ENCODE measurements at places on chromosomes 16 and 17.

GRCh38 chr16:81942007-81942601 is 69.2 kb downstream of the SDR42E1 start:
- DNase-seq = no peak

GRCh38 chr17:15377200-15377599 is 35.8 kb upstream of the TEKT3 start:
- no peak for DNase-seq

DNA sequence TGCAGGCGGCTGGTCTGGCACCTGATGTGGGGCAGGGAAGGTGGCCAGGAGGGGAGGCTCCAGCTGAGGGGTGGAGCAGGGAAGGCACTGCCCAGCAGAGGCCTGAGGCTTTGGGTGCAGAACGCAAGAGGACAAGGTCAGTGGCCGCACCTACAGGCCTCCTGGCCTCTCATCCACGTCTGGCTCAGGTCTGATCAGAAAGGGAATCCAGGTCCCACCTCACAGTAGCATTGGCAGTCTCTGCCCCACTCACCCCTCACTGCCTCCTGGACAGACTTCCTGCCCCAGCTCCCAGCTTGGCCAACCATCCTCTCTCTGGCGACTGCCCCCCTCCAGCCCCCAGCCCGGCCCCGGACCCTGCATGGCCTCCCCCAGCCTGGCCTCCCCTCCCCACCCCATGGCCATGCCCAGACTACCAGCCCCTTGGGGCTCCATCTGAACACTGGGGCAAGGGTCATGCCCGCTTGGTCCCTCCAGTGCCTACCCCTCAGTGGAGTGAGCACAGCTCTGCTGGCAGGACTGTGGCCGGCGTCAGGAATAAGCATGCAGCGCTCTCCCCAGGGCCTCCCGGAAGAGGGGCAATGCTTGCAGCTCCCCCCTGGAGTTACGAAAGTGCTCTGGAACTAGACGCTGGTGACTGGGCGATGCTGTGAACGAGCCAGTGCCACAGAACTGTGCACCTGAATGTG is 4.6 kb downstream of the UTS2R start:
- no peak for DNase-seq

- peak; percentile 32 for DNase-seq
Observed at GRCh38 chr17:42163113-42163512, 8.3 kb upstream of the RAB5C start.

DNA sequence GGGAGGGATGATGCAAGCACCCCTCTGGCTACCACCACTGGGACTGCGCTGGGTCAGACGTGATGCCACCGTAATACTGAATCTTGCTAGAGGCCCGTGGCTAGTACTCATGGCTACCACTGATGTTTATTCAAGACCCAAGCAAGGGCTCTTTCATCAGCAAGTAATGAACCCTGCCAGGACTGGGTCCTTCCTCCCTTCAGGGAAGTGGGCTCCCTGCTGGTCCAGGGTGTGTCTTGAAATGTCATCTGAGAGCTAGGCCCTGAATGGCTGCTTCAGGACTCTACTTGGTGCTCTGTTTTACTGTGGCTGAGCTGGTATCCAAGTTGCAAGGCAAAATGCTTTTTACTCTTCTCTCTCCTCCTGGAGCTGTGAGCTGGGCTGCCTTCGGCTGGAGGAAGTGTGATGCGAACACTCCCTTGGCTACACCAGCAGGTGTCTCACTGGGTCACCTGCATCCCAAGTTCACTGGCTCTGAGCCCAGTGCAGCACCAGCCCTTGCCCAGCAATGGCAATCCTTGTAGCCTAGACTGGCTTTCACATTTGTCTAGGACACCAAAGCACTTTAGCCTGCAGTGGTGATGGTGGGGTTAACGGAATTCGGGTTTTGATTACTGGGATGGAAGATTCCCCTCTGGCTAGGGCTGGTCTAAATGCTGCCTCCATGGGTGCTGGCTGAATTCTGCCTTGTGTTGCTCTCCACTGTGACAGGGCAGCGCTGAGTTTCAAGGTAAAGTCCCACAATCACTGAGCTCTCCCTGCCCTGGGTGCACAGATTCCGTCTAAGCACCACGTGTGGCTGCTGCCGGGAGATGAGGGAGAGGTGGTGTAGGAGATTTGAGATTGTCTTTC is 98.6 kb downstream of the USP22 start:
- DNase-seq = peak; percentile 18

- DNase-seq = peak; percentile 77
Observed at GRCh38 chr17:28712032-28712704, 480 bp upstream of the PROCA1 start.

- DNase-seq = peak; percentile 86
Observed at GRCh38 chr16:84514874-84515835, 10.7 kb upstream of the MEAK7 start.

- no peak for DNase-seq
Observed at GRCh38 chr17:69286257-69286656, 40.7 kb downstream of the ABCA5 start.

- no peak for DNase-seq
Observed at GRCh38 chr16:1763521-1764511, 7.5 kb downstream of the NME3 start.

GRCh38 chr17:57892146-57892819 is 42.4 kb upstream of the MRPS23 start:
- peak; percentile 77 for DNase-seq
